ENCODE measurements at places on chromosomes 6 and 20. TPM values are rescaled to one million over a fixed set of nuclear protein-coding genes. Genes with fewer than 3 reads are reported as not detected.

The QRSL1 gene
- 4.3 TPM for polyA plus RNA-seq

The GNAS-AS1 gene
- 0.34 TPM for polyA plus RNA-seq

The LY6G5C gene
- 1.2 TPM for polyA plus RNA-seq

The VSTM2L gene
- 0.82 TPM for polyA plus RNA-seq

The HLA-DOA gene
- polyA plus RNA-seq: 1.6 TPM

The SIGLEC1 gene
- polyA plus RNA-seq: 1.9 TPM

The OR2J3 gene
- polyA plus RNA-seq: not detected

The MOG gene
- polyA plus RNA-seq: not detected

The SLC22A1 gene
- polyA plus RNA-seq: 0.55 TPM

The ME1 gene
- polyA plus RNA-seq: 4.1 TPM

The CDH4 gene
- polyA plus RNA-seq: 0.05 TPM

The DEFB118 gene
- polyA plus RNA-seq: not detected

The GFRA4 gene
- polyA plus RNA-seq: not detected

The ABHD16B gene
- 1.2 TPM for polyA plus RNA-seq

The NAPB gene
- 3.8 TPM for polyA plus RNA-seq

The CCN6 gene
- not detected for polyA plus RNA-seq

The TMC2 gene
- 0.06 TPM for polyA plus RNA-seq

The TPD52L1 gene
- polyA plus RNA-seq: 38.3 TPM

The C2 gene
- polyA plus RNA-seq: 20.4 TPM

The RGS17 gene
- 0.32 TPM for polyA plus RNA-seq

The RAMACL gene
- polyA plus RNA-seq: 0.22 TPM

The IP6K3 gene
- 0.56 TPM for polyA plus RNA-seq

The CTSZ gene
- 149 TPM for polyA plus RNA-seq

The WFDC12 gene
- not detected for polyA plus RNA-seq

The SPEF1 gene
- not detected for polyA plus RNA-seq

Data from adipose tissue (tissue), 3 donors.